ENCODE measurements at places on chromosomes 4 and X.

DNA sequence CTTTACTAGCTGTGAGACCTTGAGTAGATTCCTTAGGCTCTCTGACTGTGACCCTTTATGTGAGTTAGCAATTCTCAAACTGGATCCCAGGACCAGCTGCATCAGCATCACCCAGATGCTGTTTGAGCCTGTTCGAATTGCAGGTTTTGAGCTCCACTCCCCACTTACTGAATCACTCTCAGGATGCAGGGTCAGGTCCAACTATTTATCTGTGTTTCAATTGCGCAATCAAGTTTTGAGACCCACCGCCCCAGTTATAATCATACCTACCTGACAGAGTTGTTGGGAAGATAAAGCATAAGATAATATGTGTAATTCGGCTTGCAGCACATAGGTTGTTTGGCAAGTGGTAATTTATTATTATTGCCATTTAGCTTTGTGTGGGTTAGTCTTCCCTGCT, 155.8 kb upstream of the DGKK start:
- no peak for DNase-seq

DNA sequence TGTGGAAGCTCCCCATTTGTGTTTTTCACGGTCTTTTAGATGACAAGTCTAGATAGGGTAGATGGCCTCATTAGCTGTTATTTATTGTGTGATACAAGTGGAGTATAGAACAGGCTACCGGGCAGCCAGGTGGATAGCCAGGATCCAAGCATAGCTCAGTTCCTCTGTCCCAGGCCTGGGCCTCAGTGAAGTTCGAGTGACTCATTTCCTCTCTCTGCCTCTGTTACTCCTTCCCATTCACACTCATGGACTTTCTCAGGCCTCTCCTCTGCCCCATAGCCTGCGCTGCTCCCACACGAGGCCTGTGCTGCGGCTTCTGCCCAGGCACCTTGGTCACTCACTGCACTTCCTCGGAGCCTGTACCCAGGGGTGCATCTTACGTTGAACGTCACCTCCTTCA, 54.5 kb downstream of the TENM3 start:
- DNase-seq = no peak

- no peak for DNase-seq
These were observed 139.5 kb downstream of the RAPGEF2 start for GRCh38 chr4:159242427-159242826.

DNA sequence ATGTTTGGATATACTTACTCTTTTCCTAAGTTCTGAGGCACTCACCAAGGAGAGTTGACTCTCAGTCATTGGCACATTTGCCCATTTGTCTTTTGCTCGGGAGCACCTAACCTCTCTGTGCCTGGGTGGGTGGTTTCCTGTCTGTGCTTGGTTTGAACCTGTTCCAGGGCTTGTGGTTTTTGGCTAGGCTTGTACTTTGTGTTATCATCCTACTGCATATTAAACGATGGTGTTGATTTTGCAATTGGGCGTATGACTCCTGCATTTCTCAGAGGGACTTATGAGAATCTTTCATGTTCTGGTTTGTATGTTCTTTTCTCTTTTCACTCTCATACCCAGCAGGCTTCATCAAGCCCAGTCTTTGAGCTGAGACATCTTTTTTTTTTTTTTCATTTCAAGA, 161.7 kb downstream of the BTC start:
- no peak for DNase-seq

GRCh38 chr4:70715097-70715496, 6.7 kb upstream of the RUFY3 start:
- DNase-seq = no peak

GRCh38 chr4:123359449-123360315, 36.9 kb upstream of the SPRY1 start:
- DNase-seq = no peak

GRCh38 chrX:11445540-11445939, 152.3 kb downstream of the AMELX start:
- no peak for DNase-seq

DNA sequence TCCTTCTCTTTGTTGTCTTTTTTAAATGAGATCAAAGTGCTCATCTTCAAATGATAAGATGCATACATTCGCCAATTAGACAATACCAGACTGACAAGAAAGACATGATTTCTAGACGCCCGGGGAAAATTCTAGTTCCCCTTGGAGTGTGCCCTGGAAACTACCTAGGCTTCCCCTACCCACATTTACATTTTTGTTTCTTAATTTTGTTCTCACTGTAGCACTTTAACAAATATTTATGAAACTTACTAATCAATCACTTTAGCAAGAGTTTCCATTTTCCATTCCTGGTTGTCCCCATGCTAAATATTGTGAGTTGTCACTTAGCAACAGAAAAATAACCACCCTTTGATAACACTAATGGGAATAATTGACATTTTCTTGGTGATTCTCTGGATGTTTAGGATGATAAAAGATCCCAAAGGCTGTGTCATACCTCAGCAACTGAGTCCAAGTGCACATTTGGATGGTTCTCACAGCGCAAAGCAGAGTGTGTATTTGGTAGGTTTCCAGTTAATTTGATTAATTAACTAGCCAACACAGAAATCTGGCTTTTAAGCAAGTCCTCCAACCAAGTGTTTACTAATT, 69.6 kb downstream of the FGFBP1 start:
- DNase-seq = no peak

GRCh38 chr4:158102904-158103303, 69.9 kb downstream of the GASK1B start:
- DNase-seq = no peak

- no peak for DNase-seq
These were observed 16.4 kb upstream of the HSFX1 start for GRCh38 chrX:149757206-149758067.

GRCh38 chrX:15606136-15606535, 5.4 kb upstream of the ACE2 start:
- no peak for DNase-seq

- DNase-seq = no peak
These were observed 1544.1 kb upstream of the ADGRL3 start for GRCh38 chr4:59655996-59656395.

DNA sequence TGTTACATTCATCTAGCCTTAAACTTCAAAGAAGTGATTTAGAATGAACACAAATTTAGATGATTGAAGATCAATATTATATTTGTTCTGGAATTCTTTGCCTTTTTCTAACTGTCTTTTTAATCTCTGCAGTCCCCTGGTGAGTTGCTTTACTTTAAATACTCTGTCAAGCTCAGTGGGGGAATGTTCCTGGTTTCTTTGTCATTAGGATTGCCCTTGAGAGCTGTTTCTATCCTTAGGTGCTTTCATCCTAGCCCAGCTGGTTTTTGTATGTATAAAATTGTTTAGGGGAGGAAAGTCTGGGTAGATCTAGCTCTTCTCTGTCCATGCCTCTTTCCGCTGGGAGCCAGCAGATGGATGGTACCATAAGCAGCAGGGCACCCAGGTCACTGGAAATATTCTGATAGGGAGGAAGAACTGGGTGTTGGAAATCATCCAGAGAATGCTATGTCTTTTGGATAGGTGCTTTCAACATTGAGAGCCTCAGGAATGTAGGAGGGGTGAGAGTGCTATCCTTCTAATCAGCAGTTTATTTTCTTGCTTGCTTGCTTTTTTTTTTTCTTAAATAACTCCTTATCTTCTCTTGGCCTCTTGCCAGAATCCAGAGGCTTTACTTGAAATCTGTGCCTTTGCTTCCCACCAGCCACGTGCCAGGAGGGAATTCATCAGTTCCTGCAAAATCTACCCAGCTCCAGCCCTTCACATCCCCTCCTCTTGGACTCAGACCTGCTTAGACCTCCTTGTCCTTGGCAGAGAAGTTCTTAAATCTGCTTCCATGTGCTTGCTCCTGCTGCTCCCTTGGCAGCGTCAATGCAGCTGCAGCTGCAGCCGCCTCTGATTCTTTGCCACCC, 215.3 kb upstream of the ANXA3 start:
- no peak for DNase-seq

DNA sequence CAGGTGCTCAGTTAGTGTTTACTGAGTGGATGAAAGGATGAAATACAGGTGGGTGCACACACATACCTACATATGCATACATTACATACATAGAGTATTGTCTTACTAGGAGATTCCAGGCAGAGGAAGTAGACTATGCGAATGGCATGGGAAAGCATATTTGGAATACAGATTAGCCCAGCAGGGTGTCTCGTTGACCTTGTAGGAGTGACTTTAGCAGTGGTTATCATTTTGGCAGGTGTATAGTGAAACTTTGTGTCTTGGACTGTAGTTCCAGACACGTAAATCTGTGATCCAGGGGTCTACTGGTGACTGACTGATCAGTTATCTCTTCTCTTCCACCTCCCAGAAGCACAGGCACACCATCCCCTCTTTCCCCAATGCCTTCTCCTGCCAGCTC, 86.3 kb downstream of the KLHL8 start:
- DNase-seq = no peak

- DNase-seq = no peak
These were observed 791.6 kb downstream of the TRIML1 start for GRCh38 chr4:188930822-188931221.

- DNase-seq = no peak
These were observed 192.3 kb downstream of the SPATA18 start for GRCh38 chr4:52243367-52243766.

GRCh38 chrX:15814771-15815365, 24.6 kb downstream of the ZRSR2 start:
- DNase-seq = no peak

- no peak for DNase-seq
These were observed 79.0 kb downstream of the CPE start for GRCh38 chr4:165457793-165458192.

GRCh38 chr4:1194010-1194900, 21.9 kb upstream of the SPON2 start:
- DNase-seq = no peak

GRCh38 chrX:84477114-84477513, 25.1 kb downstream of the HDX start:
- DNase-seq = no peak

GRCh38 chr4:140085062-140085622, 68.8 kb downstream of the MAML3 start:
- DNase-seq = no peak

DNA sequence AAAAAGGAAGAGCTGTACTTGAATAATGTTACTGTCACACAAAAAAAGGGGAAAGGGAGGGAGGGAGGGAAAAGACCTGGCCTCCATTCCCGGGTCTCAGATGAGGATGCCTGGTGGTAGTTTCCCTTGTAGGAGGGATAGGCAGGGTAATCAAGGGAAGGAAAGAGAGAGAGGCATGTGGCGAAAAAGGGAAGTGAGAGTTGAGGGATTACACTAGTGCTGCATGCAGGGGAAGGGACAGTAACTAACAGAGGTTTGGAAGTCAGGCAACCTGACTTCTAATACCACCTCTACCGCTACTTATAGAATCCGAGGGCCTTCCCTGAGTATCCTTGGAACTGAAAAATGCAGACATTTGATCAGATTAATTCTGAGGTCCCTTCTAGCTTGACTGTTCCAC, 821.7 kb upstream of the FTHL17 start:
- DNase-seq = no peak

GRCh38 chr4:122762520-122762919, 30.0 kb downstream of the BBS12 start:
- DNase-seq = no peak

DNA sequence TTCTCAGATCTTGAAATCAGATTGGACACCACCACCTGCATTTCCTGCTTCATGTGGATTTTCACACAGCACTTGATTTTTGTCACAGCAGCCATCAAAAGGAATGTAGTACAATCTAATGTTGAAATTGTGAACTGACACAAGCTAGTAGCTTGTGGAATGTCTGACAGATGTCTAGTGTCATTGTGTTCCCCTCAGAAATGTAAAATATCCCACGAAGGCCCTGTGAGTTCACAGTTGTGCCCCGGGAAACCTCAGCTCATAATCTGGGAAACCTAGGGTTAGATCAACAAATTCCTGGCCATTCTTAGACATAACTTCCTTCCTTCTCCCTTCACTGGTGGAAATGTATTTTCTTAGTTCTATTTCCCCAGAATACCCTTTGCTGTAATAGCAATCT, 205.7 kb downstream of the AR start:
- no peak for DNase-seq

DNA sequence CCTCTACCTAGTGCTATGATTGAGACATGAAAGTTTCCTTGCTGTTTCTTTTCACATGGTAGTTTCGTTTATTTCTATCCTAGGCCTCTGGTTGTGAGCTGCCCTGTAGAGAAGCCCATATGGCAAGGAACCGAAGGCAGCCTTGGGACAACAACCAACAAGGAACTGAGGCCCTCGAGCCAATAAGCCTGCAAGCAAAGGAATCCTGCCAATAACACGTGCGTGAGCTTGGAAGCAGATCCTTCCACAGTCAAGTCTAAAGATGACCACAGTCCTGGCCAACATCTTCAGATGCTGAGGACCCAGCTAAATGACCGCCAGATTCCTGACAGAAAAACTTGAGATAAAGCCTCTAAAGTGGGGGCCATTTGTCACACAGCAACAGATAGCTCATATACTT, 100.4 kb upstream of the FAM9B start:
- DNase-seq = no peak

GRCh38 chrX:150525061-150525919, 43.1 kb upstream of the MTM1 start:
- DNase-seq = no peak

DNA sequence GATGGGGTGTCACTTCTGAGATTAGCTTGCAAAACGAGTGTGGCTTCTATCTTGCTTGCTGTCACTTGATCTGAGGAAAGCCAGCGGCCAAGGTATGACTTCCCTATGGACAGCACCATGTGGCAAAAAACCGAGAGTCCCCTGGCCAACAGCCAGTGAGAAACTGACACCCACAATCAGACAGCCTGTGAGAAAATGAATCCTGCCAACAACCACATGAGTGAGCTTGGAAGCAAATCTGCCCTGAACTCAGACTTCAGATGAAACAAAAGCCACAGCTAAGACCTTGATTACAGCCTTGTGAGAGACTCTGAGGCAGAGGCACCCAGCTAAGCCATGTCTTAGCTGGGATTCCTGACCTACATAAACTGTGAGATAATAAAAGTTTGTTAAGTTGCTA, 45.5 kb downstream of the PPP1R2C start:
- DNase-seq = no peak

DNA sequence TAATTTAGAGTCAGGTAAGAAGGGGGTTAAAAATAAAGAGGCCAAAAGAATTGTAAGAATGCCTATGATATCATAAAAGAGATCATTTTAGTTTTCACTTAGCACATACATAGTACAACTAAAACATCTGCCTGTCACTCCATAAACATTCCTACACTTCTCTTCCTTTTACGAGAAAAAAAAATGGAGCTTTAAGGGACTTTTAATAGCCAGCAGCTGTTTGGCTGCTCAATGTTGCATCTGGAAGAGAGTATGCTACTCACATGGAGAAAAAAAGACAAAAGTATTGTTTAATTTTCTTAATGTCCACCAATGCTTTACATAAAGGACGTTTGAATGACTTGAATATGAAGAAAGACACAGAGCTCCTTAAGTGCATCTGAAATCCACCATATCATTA, 48.7 kb upstream of the TNIP3 start:
- no peak for DNase-seq

All from NCI-H2081 treated with DMSO at 0.1 percent for 48 hours (cell line).